ENCODE measurements at places on chromosomes 13 and 19.

DNA sequence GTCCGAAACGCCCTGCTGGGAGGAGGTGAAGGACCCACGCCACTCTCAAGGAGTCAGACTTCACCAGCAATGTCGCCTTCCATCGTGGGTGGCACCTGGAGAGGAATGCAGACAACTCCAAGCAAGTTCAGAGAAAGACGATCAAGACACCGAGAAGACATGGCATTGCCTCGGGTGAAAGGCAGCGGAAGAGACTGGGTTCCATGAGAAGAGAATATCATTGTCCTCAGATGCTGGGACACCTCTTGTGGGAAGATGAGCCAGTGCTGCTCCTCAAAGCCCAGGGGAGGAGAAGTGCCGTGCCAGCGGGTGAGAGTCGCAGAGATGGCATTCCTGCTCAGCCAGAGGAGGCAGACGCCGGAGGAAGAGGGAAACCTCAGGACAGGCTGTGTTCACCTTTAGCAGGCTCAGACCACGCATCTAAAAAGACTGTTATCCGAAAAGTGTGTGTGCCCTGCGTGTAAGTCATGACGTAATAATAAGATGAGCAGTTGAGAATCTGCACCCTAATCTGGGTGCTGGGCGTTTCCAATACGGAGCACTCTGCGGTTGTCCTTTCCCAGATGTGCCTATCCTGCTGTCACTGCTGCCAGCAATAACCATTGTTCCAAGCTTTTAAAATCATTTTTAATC is 144.6 kb upstream of the SPACA7 start:
- no peak for DNase-seq

- peak; percentile 69 for DNase-seq
Observed at GRCh38 chr19:48255376-48256303, at the start of gene CARD8. Gene CARD8, minus strand, starts transcription at chr19:48255912. Its CDS starts 14,892 bp downstream, at chr19:48241020.

DNA sequence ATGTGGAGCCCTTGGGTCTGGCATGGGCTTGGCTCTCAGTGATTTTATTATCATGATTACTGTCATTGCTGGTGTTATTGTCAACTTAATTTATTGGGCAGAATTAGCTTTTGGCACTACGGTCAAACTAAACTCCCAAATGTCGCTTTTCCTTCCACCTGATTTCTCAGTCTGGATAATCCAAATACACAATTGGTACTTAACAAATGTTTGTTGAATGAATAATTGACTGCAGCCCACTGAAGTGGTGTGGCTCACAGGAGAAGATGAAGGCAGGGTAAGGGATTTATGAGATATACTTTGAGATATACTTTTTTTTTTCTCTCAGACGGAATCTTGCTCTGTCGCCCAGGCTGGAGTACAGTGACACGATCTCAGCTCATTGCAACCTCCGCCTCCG is 1.5 kb downstream of the COLGALT1 start:
- DNase-seq = no peak

DNA sequence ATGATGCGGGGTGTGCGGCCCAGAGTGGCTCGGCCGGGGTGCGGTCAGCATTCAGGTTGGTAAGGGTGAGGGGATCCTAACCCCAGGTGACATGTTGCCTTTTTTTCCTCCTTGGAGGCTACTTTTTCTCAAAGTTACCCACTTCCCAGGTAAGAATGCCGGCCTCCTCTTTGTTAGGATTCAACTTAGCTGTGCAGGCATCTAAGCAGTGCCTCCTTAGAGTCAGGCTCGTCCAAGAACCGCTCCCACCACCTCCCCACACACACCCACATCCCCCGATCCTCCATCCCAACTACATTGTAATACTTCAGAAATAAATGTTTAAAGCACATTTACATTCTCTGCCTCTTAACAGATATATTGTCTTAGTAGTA is 733 bp upstream of the ENOX1 start:
- no peak for DNase-seq

GRCh38 chr13:30881191-30881651 is 24.9 kb upstream of the MEDAG start:
- no peak for DNase-seq

DNA sequence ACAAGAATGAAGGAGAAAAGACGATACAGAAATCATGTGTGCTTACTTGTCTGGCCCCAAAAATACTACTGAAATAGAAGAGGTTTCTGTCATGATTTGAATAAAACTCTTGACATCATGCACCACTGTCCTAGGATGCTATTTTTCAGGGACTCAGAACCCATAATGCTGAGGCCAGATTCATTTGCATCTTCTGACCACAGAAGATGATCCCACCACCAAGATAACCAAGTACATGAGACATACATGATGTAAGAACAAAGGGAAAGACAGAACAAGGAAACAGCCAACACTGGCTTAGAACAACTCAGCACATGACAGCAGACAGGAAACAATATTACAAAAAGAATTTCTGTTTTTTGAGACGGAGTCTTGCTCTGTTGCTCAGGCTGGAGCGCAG is 2.5 kb downstream of the ZNF552 start:
- DNase-seq = no peak

DNA sequence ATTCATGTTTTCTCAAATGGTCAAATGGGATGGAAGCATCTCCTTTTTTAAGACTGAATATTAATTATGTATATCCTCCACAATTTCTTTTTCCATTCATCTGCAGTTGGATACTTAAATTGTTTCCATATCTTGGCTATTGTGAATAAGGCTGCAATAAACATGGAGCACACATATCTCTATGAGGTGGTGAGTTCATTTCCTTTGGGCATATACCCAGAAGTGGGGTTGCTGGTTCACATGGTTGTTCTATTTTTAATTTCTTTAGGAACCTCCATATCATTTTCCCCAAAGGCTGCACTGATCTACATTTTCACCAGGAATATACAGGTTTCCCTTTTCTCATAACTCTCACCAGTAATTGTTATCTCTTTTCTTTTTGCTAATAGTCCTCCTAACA is 566.3 kb downstream of the KCTD12 start:
- DNase-seq = no peak

GRCh38 chr19:10191347-10191746 is 3.4 kb downstream of the DNMT1 start:
- DNase-seq = no peak

- peak; percentile 20 for DNase-seq
Observed at GRCh38 chr19:46861691-46862502, 1.1 kb downstream of the ARHGAP35 start.

GRCh38 chr13:59398127-59398526 is 765.6 kb downstream of the DIAPH3 start:
- DNase-seq = no peak

GRCh38 chr19:43780706-43781525 is at the start of gene KCNN4:
Gene KCNN4, minus strand, starts transcription at chr19:43780973. Its CDS starts 112 bp downstream, at chr19:43780861.
- DNase-seq = no peak

DNA sequence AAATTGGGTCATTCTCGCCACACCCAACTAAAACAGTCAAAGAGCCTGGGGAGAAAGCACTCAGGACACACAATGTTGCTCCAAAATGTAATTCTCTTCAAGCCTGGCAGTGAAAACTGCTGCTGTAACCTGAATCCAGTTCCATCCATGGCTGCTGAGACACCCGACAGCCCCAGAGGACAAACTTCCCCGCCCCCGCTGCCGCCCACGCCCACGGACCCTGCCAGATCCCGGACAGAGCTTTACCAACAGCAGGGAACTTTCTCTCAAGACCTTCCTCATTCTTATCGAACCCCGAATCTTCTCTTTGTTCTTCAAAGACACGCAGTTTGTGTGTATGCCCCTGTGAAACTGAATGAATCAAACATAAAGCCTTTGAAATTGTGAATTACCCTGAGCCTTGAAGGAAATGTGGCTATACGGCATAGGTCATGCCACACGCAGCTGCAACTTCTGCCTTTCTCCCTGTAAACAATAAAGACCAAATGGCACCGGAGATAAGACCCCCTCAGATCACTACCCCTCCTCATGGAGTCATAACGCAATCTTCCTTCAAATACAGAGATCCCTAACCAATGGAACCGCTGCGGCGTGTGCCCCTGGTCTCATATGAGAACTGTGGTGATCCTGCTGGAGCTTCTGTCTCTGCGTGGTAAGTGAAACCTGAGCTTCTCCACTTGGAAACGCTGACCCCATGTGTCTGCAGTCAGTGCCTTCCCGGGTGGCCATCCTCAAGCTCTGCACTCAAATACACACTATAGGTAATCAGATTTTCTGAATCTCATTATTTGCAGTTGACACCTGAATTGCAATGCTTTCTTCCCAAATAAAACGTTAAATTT is 4.8 kb upstream of the LAMP1 start:
- no peak for DNase-seq

GRCh38 chr13:40120288-40120687 is 464.8 kb downstream of the COG6 start:
- DNase-seq = no peak

DNA sequence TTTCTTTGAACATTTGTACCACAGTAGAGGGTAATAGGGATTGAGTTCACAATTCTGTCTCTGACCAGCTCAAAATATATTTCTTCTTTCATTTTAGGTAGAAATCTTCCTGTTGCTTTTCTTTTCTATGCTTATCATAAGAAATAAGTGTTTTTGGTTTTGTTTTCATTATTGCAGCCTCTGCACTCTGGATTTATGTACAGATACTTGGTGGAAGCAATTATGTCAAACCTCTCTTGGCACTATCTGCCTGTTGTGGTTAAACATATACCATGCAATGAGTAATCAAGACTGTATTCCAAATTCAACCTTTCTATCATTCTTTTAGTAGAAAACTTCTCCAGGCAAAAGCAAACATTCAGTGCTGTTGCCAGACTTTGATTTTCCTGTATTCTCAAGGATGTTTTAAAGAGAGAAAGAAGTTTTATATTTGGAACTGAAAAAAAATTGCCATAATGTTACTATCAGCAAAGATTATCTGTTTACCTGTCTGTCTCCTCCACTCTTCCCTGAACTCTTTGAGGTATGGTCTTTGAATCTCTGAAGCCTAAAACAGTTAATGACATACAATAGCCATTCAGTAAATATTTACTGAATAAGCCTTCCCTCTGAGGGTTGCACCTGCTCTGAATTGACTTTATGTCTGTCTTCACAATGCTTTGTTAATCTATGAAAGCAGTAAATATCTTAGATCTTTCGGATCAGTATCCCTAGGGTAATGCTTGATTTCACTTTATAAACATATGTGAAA is 612.5 kb upstream of the PRR20A start:
- DNase-seq = no peak

GRCh38 chr19:39677961-39678889 is 22.5 kb downstream of the LGALS16 start:
- no peak for DNase-seq

DNA sequence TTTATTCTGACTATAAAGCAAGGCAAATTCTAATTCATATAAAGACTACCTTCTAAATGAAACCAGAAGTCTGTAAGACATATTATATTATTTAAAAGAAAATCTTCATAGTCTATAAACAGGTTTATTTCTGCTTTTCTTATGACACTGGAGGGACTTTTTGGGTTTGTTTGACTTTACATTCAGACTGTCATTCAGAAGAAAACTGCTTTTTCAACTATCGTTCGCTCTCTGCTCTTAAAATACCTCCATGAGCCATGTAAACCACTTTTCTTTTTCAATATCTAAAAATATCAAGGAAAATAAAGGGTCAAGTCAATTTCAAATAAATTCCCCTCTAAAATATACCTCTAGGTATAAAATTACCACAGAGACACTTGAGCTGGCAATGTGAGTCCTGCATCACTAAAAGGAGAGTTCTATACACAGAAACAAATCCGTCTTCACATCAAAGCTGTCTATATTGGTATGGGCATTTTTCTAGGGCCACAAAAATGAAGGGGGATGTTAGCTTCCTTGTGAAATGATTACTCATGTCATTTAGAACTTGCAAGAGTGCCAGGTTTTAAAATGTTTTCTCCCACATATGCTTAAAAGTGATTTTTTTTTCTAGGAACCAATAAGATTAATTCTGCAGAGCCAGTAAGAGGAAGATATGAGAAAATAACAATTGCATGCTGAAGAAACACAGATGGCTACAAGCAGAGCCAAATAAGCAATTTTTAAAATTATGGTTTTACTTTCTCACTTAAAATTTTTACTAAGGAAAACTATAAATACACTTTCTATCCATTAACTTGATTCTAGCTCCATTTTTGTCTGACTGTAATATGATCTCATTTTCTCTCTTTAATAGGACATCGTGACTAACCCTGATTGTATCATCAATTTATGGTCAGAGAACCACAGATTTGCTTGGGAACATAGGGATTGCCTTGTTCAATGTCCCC is 181.8 kb downstream of the TBC1D4 start:
- DNase-seq = no peak

- DNase-seq = no peak
Observed at GRCh38 chr19:1417145-1417544, 9.8 kb downstream of the DAZAP1 start.

DNA sequence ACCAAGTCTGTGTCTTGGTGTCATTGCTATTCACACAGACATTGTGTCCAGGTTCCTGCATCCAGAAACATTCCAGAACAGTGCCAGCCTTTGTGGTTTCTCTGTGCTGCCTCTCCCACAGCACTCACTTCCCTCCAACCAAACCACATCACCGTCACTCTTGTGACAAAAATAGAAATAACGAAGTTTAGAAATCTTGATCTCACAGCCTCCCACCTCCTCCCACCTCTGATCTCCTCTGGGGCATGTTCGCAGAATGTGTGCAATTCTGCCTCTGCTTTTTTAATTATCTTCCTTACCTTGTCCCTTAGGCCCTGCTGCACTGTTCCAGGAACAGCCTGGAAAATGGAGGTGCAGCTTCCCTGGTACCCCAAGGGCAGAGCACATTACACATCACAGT is 8.7 kb upstream of the SERPINE3 start:
- DNase-seq = no peak

- no peak for DNase-seq
Observed at GRCh38 chr13:99803141-99803540, 168.4 kb downstream of the ZIC5 start.

- no peak for DNase-seq
Observed at GRCh38 chr13:104206450-104207044, 1140.3 kb upstream of the SLC10A2 start.

- DNase-seq = peak; percentile 62
Observed at GRCh38 chr19:42412227-42412626, 15.0 kb downstream of the LIPE start.

- DNase-seq = no peak
Observed at GRCh38 chr13:51333421-51333820, 6.1 kb upstream of the SERPINE3 start.

- no peak for DNase-seq
Observed at GRCh38 chr13:24103782-24104372, 56.6 kb upstream of the SPATA13 start.

DNA sequence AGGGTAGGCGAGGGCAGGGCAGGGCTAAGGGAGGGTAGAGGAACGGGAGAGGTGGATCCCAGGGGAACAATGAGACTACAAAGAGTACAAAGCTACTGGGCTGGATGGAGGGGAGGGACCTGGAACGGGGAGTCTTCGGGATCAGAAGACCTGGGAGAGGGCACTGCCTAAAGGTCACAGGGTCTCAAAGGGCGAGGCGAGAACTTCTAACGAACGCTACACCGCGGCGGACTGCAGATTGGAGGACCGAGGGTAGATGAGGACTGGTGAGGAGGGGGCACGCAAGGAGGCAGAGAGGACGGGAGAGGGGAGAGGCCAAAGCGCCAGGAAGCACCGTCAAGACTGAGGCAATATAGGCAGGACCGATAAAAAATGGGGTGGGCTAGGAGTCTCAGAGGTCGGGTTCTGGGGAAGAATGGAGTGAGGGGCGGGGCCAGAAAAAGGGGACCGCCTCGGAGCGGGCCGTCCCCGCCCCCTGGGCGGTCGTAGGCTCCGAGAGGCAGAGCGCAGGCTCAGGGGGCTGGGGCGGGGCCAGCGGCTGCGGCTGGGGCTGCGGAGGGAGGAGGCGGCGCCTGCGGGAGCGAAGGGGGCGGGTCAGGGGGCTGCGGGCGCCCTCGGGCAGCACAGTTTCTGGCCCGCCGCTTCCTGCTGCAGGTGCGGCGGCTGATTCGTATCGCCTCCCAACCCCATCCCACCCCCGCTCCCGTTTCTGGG is 1.3 kb upstream of the KCNC3 start:
- DNase-seq = peak; percentile 96

- DNase-seq = no peak
Observed at GRCh38 chr13:81568824-81569223, 1227.9 kb upstream of the SPRY2 start.
